Activated CD4-positive, alpha-beta T cell treated with anti-CD3 and anti-CD28 coated beads, Interleukin-2, amount 10 ng/mL, durations not matched to agents 7 days and 5 days (primary cell): ENCODE measurements at places on chromosomes 4 and X.

- DNase-seq, result no peak
Observed at GRCh38 chrX:115490814-115491213, 70.2 kb upstream of the PLS3 start.

- no peak for DNase-seq
Observed at GRCh38 chrX:26922278-26922677, 540.9 kb downstream of the PPP4R3C start.

GRCh38 chrX:46029777-46030176 lies 515.4 kb downstream of the ZNF674 start:
- no peak for DNase-seq

DNA sequence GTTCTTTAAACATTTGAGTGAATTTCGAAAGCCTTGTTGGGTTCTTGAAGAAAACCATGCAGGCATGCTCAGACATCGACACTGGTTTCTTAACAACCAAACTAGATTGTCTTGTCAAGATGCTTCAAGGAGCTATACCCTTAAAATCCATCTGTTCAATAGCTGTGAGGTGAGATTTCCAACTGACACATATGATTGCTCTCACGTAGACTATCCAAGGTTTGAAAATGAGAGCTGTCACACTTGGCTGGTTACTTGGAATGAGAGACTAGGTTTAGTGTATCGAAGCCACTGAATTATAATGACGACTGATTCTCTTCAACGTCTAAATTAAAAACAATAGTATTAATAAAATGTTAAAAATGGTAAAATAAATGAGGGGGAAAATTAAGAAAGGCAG lies 2725.5 kb downstream of the ARAP2 start:
- no peak for DNase-seq

GRCh38 chr4:73396993-73397972 lies 6.8 kb upstream of the ALB start:
- DNase-seq, result no peak

GRCh38 chr4:110637408-110638088 lies 14.7 kb upstream of the PITX2 start:
- DNase-seq, result no peak

DNA sequence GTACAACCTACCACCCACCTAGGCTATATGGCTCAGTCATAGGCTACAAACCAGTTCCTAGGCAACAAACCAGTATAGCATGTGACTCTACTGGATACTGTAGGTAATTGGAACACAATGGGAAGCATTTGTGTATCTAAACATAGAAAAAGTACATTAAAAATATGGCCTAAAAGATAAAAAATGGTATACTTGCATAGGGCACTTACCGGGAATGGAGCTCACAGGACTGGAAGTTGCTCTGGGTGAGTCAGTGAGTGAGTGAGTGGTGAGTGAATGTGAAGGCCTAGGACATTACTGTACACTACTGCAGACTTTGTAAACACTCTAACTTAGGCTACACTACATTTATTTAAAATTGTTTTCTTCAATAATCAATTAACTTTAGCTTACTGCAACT lies 139.2 kb upstream of the RBPJ start:
- no peak for DNase-seq

DNA sequence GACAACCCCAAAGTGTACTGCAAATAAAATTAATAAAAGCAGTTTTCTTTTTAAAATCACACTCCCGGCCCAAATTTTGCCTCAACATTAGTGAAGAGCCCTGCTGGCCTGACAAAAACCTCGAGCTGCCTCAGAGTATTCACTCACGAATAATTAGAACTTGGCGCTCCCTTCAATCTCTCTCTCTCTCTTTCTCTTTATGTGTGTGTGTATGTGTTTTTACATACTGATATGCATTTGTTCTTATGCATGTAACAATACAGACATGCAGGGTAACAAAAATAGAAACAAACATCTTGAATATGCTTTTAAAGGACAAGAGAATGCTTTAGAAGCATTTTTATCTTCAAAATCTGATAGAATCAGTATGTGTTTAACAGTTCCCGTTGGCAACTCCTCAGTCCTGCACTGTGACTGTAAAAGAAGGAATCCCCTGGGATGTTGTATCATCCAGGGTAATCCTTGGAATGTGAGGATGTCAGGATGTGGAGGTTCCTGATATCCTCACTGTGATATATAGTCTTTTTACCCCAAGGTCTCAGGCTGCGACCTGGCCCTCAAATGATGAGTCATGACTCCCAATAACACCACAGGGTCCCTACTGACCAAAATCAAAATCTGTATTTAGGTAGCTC lies 53.0 kb downstream of the PTCHD1 start:
- DNase-seq, result no peak

DNA sequence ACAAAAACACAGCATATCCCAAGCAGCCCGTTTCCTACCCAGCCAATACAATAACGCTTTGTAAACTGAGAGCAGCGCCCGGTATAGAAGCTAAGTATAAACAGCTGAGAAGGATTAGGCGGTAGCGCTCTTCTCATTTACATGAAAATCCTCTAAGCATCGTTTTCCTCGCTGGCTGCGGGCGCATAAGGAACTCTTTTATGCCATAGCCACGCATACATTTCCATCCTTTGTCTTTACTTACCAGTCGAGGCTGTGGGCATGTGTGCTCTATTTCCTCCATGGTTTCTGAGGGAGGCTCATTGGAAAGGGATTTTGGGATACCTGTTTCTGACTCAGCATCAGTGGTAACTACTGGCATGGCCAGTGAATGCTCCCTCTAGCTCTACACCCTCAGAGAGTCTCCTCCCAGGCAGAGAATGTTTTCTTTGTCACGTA lies 383 bp downstream of the PCYT1B start:
- peak; percentile 5 for DNase-seq

GRCh38 chr4:182837831-182838230 lies 79.4 kb downstream of the DCTD start:
- no peak for DNase-seq

- peak; percentile 26 for DNase-seq
Observed at GRCh38 chrX:154486052-154486395, 391 bp downstream of the UBL4A start.

DNA sequence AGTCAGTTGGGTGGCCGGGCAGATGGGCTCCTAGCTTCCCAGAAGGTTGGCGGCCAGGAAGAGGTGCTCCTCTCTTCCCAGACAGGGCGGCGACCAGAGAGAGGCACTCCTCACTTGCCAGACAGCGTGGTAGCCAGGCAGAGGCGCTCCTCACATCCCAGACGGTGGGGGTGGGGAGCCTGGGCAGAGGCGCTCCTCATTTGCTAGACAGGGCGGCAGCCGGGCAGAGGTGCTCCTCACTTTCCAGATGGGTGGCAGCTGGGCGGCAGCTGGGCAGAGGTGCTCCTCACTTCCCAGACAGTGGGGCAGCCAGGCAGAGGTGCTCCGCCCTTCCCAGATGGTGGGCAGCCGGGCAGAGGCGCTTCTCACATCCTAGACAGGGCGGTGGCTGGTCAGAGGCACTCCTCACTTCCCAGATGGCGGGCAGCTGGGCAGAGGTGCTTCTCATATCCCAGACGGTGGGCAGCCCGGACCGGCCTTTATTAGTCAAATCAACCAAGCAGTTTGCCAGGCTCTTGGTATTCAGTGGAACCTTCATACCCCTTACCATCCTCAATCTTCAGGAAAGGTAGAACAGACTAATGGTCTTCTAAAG lies 13.5 kb upstream of the NONO start:
- DNase-seq, result no peak

GRCh38 chr4:138401334-138401733 lies 159.2 kb upstream of the SLC7A11 start:
- DNase-seq, result no peak

DNA sequence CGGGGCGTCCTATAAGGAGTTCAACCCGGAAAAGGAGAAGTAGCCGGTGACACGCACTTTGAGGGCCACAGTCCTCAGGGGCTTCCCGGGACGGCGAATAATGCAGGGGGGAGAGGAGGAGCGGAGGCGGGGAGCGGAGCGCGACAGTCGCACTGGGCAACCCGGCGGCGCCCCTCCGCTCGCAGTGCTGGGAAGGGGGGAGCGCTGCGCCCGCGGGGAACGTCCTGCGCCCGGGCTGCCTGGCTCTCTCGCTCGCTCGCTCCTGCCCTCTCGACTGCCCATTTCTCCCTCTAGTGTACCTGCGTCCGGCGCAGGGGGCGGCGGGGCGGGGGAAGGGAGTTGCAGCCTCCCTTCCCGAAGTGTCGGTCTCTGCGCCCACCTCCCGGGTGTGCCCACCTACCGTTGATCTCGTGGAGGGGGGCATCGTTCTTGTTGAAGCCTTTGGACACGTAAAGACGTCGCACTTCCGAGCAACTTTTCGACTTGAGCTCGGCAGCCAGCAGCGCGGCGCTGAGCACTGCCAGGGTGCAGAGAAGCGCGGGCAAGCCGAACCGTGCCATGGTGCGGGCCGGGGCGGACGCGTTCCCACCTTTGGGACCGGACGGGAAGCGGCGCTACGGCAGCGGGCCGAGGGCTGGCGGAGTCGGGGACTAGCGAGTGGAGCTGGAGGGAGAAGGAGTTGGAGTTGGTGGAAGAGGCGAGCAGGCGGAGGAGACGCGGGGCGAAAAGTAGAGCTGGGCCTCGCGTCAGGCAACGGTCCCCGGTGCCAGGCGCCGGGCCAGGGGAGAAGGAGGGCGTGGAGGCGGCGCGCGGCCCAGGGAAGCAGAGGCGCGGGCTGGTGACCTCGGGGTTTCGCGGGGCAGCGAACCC lies 648 bp downstream of the GPC4 start:
- DNase-seq, result no peak

DNA sequence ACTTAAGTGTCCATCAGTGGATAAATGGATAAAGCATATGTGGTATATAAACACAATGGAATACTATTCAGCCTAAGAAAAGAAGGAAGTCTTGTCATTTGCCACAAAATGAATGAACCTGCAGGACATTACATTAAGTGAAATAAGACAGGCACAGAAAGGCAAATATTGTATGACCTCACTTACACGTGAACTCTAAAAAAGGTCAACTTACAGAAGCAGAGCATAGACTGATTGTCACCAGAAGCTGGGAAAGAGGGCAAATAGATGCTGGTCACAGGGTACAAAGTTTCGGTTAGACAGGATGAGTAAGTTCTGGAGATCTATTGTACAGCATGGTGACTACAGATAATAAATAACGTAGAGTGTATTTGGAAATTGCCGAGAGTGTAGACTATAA lies 247.7 kb downstream of the RAB28 start:
- DNase-seq, result no peak

GRCh38 chrX:2383735-2384134 lies 117.0 kb downstream of the DHRSX start:
- DNase-seq, result no peak

- no peak for DNase-seq
Observed at GRCh38 chr4:38242101-38242500, 281.9 kb downstream of the PTTG2 start.

DNA sequence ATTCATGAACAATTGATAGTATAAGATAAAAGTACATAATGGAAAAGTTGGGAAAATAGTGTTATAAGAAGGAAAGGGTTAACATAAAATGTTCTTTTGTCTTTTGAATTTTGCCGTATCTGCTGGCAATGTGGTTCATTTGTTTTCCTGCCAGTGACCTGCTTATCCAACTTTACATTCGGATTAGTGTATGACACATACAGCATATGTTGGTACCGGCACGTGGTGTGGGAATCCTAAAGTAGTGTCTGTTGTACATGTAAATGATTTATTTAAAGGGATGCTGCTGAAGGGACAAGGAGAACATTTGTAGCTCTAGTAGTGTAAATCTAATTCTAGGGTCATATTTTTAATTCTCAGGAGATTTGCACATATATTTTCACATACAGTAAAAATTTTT lies 11.5 kb downstream of the RAB9A start:
- DNase-seq, result no peak

DNA sequence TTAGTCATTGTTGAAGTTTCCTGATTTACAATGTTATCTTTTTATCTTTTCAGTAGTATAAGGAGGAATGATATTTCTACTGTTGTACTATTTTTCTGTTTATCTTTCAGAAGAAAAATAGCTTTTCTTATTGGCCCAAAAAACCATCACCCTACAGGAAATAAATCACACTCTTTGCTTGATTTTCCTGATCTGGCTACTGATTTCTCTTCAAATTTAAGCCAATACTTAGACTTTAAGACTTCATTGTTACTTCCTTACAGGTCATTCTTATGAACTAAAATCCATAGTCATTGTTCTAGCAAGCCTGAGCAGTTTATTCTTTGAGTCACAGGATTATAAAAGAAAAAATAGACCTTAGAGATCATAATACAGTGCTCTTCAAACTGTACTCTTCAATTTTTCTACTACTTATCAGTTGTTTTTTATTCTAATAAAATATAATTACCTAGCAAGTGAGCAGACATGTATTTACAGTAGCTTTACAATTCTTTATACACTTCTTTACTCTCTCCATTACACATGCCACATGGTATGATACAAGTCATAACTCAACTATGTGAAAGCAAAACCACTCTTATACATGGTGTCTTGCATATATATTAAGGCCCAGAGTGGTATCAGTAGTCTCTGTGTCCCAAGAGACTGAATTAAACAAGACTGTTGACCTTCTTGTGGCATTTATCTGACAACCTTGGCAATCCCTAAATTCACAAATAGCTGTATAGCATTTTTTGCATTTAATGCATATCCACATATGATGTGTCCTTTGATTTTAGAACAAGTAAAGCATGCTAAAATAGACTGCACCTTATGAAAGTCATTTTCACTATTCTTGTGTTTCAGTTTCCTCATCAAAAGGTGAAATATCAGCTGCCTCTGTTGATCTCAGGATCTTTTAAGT lies 47.9 kb downstream of the TET2 start:
- no peak for DNase-seq

- no peak for DNase-seq
Observed at GRCh38 chr4:125123570-125124109, 191.1 kb upstream of the FAT4 start.

GRCh38 chr4:150106886-150107285 lies 28.6 kb downstream of the DCLK2 start:
- no peak for DNase-seq

- DNase-seq, result no peak
Observed at GRCh38 chr4:34181311-34181841, 2062.9 kb downstream of the ARAP2 start.

GRCh38 chrX:106684207-106684606 lies 42.3 kb upstream of the RNF128 start:
- no peak for DNase-seq

GRCh38 chr4:53005808-53006207 lies 143.7 kb downstream of the RASL11B start:
- DNase-seq, result no peak

DNA sequence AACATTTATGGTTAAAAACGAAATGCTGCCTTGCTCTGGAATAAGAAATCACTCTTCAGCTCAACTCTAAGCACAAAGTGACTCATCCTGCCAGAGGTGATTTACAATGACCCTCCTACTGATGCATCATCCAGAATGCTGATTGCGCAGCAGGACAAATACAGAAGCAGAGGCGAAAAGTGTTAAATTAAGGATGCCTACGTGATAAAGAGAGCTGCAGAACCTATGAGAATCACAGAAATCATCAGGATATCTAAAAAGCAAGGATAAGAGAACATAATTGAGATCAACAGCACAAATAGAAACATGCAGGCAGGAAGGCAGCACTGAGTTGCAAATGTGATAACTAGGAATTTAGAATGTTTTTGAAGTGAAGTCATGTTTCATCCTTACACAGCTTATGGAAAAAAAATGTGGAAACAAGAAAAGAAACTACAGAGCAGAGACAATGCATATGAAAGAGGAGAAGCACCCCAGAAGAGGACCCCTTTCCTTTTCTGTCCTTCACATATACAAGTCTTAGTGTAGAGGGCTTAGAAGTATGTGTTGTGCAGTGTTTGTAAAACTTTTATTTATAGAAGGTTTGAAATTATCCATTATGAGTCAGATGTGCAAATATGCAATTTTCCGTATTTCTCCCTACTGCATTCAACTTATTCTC lies 188.4 kb downstream of the SLC7A11 start:
- no peak for DNase-seq

GRCh38 chr4:173403051-173403450 lies 4.1 kb upstream of the SCRG1 start:
- DNase-seq, result no peak

GRCh38 chrX:132045456-132045855 lies 22.4 kb downstream of the STK26 start:
- DNase-seq, result no peak
